ENCODE measurements at places on chromosomes 5 and 9. TPM values are rescaled to one million over a fixed set of nuclear protein-coding genes. Genes with fewer than 3 reads are reported as not detected.

Gene PCDHB15
- total RNA-seq: 1.0 TPM

Gene CCL28
- total RNA-seq: 0.18 TPM

Gene COL15A1
- total RNA-seq: 0.22 TPM

Gene PCDHB3
- 1.2 TPM for total RNA-seq

Gene ANKRD18A
- total RNA-seq: not detected

Gene CDKN2A
- total RNA-seq: 290 TPM

Gene SOX30
- total RNA-seq: 5.8 TPM

Gene GMCL2
- total RNA-seq: not detected

Gene DPYSL3
- total RNA-seq: 125 TPM

Gene DOCK2
- total RNA-seq: 3.5 TPM

Gene ST8SIA4
- not detected for total RNA-seq

Gene PCDH12
- total RNA-seq: not detected

DNA sequence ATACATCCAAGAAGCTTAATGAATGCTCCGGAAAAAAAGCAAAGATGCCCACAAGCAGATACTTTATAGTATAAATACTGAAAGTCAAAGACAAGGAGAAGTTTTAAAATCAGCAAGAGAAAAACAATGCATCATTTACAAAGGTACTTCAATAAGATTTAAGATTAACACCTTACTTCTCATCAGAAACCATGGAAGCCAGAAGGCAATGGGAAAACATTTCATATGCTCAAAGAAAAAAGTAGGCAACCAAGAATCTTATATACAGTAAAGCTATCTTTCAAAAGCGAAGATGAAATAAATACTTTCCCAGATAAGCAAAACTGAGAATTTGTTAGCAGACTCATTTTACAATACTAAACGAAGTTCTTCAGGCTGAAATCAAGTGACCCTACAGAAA, 51.1 kb downstream of the ABHD17B start:
- no peak for DNase-seq

DNA sequence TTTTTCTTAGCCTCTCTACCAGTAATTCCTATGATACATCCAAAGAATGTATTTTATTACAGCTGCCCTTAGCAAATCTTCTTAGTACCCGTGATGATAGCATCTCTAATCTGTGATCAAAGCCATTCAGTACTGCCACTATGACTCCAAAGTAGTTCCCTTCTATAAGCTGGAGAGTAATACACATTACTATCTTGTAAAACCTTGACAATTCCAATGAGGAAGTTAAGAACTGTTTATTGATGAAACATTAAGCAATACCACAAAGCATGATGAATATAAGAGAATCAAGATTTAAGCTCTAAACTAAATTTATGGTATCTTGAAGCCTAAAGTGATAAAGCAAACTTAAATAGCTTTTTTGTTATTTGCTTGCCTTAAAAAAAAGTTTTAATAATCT, 86.1 kb downstream of the SMIM23 start:
- DNase-seq: no peak

DNA sequence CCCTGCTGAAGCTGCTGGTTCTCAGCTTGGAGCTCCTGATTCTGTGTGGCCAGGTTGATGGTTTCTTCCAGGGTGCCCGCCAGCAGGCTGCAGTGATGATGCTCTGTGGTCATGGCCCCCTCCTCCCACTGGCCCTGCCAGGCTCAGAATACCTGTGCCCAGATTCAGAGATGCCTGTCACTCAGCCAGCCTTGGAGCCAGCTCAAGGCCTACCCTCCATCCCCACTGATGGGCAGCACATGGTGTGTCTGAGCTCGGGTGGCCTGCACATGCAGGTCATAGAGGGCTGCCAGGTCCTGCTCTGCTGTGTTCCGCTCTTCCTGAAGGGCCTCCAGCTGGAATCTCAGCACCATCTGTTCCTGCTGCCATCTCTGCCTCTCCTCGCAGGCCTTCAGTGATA, 5.4 kb downstream of the SLC35A4 start:
- DNase-seq: no peak

DNA sequence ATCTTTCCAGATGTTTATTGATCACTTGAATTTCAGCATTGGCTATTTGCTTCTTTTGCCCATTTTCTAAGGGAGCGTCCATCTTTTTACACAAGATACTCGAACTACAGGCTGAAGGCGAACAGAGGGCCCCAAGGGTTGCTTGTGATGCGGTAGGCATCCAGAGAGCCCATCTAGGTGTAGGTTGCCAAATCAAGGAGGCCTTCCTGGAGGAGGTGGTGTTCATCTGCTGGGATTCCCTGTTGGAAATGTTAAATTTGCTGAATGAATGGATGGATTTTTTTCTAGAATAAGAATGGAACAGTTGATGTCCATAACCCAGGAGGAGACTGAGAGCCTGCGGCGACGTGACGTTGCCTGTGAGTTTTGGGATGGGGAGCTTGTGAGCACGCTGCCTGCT, 31.4 kb downstream of the LRSAM1 start:
- no peak for DNase-seq

GRCh38 chr5:177604116-177604521, 4.2 kb downstream of the B4GALT7 start:
- peak; percentile 51 for DNase-seq

DNA sequence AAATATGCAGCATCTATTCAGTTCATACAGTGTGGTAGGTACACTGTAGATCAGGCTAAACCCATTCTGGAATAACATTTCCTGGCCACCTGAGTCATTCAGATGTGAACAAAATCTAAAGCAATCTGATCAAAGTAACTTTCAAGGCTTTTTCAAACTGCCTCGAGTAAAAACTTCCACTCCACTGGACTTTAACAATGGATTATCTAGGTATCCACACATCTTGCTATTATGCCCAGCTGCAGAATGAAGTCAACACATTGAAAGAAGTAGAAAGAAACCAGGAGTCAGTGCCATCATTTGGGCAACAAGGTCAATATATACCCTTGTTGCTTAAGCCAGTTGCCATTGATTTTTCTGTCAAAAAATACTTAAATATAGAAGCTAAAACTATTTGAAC, 1352.6 kb upstream of the NUDT12 start:
- DNase-seq: no peak

DNA sequence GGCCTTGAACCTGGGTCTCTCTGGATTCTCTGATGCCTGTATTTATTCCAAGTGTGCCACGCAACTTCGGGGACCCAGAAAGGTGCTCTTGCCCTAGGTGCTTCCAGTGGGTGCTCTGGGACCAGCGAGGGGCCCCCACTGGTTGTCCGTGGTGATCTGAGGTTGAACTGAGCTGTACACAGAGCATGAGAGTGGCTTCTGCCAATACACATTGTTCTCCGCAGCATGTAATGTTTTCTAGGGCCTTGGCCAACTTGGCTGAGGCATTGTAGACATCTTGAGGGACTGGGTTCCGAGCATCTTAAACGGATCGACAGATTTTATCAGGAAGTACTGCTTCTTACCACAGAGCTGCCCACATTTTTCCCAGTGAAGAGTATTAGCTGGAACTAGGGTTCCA, 117.9 kb downstream of the MTX3 start:
- DNase-seq: no peak

GRCh38 chr9:84711936-84712335, 42.4 kb downstream of the NTRK2 start:
- peak; percentile 47 for DNase-seq

DNA sequence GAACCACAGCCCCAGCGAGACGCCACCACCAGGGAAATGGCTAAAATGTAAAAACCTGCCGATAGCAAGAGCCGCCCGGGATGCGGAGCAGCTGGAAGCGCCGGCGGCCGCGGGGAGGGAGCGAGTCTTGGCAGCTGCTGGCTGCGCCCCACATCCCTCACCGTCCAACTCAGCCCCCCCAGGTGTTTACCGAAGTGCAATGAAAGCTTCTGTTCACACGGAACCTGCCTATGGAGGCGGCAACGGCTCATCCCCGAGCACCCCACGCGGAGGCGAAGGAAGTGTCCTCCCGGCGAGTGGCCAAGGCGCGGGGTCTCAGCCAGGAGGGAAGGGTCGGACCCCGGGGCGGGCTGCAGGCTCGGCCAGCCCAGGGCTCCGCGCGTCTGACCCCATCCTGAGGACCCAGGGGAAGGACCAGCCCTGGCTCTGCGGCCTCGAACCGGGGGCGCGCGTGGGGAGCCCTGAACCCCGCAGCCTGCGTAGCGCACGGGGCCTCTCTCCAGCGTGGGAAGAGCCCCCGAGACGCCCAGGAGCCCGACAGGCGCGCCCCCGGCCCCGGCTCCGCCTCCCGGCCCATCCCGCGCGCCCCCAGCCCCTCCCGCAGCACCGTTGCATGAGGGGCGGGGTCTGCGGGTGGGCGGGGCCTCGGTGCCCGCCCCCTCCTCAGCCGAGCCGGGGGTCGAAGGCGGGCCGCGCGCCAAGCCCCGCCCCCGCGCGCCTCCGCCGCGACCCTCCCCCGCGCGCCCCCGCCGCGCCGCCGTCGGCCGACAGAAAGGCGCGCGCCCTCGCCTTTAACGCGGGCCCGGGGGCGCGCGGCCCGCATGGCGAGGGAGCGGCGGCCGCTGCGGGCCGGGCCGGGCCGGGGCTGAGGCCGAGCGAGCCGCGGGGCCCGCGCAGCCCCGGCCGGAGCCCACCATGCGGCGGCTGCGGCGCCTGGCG, at the start of gene DIPK1B:
TSS of gene DIPK1B (plus strand) at position 822 of the 939 bp plus-strand sequence. CDS start at position 916, 94 bp downstream.
- no peak for DNase-seq

DNA sequence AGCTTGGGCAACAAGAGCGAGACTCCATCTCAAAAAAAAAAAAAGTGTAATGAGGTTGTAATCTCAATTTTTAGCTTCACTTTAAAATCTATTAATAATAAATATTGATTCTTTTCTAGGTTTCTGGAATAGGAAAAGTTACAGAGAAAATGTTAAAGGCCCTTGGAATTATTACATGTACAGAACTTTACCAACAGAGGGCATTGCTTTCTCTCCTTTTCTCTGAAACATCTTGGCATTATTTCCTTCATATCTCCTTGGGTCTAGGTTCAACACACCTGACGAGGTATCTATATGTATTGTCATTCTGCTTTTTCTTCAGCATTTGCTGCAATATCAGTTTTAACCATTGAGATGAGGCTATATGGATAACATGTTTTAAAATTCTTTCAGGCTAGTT, 26.6 kb upstream of the ANKDD1B start:
- no peak for DNase-seq

GRCh38 chr5:34957857-34958690, 28.7 kb downstream of the DNAJC21 start:
- peak; percentile 3 for DNase-seq

DNA sequence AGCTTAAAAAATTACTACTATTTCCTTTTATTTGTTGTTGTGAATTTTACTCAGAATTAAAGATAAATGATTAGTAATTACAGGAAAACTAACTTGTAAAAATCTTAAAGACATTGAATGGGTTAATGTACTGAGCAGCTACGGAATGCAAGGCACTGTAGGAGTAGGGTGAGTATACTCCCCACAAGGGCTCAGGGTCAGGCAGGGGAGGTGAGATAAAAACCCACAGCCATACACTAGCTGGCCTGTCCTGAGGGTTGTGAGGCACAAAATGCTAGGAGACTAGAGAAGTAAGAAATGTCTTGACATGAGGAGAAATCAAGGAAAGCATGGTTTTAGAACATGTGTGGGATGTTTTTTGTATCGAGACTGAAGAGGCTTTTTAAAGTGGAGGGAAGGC, 13.4 kb downstream of the ZBED3 start:
- no peak for DNase-seq

- no peak for DNase-seq
These were observed 318.4 kb downstream of the ARL15 start for GRCh38 chr5:53991942-53992341.

- DNase-seq: no peak
These were observed 237.3 kb downstream of the CDH10 start for GRCh38 chr5:24407466-24407865.

GRCh38 chr5:133734916-133735315, 122.6 kb upstream of the FSTL4 start:
- no peak for DNase-seq

DNA sequence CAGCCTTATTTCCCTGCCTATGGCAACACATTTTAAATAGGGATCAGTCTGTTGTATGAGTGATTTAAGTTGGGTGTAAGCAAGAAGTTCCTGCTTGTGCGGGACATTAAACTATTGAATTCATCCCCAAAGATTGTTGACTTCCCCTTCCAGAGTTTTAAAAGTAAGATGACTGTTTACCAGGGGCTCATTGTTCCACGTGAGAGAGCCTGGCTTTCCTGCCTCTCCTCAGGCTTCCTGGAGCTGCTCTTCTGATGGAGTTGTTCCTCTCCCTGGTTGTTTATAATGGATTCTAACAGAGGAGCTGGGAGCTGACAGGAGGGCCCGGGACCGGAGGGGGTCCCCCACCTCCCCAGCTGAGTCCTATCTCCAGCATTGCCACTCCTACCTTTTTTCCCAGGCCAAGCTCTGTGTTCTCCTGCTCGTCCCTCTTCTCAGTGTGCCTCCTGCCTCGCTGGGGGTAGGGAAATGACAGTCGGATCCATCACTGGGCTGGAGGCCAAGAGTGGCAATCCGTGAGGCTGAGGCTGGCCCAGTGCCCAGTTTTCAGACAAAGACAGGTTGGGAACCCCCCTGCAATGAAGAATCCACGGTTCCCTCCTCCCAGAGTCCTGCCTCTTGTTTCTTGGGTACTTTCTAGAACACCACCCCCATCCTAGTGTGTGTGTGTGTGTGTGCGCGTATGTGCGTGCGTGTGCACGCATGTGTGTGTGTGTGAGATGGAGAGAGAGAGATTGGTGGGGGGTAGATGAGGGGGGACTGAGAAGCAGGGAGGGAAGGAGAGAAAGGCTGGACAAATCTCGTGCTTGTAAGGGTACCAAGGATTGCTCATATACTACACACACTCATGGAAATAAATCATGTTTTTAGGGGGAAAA, 123.7 kb upstream of the NFIB start:
- DNase-seq: peak; percentile 53

Measured in SJSA1 (cell line).